Activated naive CD8-positive, alpha-beta T cell treated with anti-CD3 and anti-CD28 coated beads, Interleukin-2, amount 50 U/mL, for 16 hours (primary cell): ENCODE measurements at places on chromosomes 4 and X.

DNA sequence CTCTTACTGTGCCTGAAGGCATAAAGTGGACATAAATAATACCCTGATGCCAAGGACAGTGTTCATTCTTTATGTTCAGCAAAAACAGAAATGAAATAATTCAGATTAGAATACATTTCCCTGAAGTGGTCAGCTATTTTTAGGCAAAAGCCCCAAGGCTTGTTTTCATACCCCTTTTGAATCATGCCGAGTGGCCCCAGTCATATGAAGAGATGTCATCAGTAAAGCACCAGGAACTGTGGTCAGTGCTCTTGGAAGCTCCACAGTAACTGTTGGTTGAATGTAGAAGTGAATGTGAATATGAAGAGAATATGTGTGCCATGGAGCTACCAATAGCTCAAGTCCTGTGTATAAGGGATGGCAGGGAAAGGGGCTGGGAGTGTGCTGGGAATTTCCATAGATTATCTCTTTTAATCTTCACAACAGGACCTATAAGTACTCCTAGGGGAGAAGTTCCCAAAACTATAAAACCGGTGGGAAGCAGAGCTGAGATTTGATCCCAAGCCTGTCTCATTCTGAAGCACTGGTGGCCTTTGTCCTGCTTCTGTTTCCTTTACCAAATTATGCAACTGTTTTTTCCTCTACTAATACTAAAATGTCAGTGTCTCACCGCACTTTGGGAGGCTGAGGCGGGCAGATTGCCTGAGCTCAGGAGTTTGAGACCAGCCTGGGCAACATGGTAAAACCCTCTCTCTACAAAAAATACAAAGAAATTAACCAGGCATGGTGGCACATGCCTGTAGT, 52.6 kb downstream of the FNIP2 start:
- DNase-seq = no peak

- DNase-seq = no peak
Observed at GRCh38 chr4:134313591-134313990, 112.0 kb upstream of the PABPC4L start.

GRCh38 chr4:180058691-180059215, 2184.4 kb upstream of the TENM3 start:
- DNase-seq = no peak

DNA sequence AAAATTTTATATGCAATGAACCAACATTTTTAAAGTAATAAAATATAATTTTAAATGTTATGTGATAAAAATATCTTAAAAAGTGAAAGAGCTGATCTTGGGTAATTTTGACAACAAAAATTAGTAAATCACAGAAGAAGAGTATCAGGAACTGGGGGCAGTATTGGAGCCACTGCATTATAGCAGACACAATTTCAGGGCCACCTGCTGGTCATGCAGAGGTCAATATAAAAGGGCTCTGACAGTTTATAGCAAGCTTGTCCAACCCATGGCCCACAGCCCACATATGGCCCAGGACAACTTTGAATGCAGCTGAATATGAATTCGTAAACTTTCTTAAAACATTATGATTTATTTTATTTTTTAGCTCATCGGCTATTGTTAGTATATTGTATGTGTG, 13.0 kb upstream of the LEF1 start:
- no peak for DNase-seq

GRCh38 chr4:14400307-14400706, 602.0 kb upstream of the CPEB2 start:
- no peak for DNase-seq

DNA sequence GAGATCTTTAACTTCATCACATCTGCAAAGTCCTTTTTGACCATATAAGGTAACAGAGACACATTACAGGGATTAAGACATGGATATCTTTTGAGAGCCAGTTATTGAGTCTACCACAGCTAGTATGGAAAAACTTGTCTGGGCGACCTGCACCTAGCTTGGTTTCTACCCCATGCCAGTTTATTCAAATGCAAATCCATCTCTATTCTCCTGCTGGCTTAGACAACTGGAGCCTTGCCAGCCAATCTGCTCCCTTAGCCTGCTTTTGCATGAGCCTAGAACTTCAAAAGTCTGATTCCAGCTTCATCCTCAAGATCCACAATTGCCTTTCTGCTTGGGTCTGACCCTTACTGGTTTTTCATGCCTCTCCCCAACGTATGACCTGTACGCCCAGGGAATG, 212.0 kb upstream of the AFF2 start:
- DNase-seq = no peak

DNA sequence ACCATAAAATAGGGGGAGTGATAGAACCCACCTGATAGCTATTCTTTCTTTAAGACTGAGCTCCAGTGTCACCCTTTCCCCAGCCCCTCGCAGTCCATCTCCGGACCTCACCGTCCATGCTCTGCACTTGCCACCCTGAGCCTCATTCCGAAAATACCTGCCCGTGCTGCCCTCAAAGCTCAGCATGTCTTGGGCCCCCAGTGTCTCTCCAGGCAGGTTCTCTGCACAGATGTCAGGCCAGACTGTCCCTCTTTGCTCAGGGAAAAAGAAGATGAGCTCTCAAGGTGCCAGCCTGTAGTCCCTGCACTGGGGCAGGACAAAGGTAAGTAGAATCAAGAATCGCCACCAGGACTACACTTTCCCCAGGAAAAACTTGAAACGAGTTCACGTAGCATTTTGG, 9.8 kb upstream of the WFS1 start:
- DNase-seq = no peak

GRCh38 chr4:145805490-145805889, 125.5 kb downstream of the C4orf51 start:
- no peak for DNase-seq

DNA sequence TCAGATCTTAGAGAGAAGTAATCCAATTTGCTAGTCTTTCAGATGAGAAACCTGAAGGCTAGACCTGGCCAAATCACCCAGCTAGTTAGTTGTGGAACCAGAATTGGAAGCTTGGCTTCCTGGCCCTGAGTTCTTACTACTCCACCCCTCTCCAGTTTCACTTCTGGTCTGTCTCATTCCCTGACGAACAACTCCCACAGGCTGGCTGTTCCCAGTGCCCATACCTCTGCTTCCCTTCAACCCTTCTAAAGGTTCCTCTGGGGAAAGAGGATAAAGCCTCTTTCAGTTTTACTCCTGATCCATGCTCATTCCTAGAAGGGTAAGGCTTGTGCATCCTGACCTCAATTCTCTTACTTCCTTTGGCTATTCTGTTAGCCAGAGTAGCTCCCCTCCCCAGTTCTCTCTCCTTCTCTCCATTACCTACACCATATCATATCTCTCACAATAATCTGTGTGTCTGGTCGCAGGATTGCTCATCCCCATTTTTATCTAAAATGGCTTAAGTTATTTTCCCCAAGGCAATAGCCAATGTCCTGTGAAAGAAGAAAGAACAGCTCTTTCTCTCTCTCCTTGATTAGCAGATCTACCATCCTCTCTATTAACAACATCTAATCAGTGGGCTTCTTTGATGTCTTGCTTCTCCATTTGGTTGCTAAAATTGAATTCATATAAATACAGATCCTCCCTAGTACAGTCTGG, 155.0 kb upstream of the MAOA start:
- no peak for DNase-seq

- no peak for DNase-seq
Observed at GRCh38 chr4:185470501-185471195, 885 bp downstream of the CCDC110 start.

DNA sequence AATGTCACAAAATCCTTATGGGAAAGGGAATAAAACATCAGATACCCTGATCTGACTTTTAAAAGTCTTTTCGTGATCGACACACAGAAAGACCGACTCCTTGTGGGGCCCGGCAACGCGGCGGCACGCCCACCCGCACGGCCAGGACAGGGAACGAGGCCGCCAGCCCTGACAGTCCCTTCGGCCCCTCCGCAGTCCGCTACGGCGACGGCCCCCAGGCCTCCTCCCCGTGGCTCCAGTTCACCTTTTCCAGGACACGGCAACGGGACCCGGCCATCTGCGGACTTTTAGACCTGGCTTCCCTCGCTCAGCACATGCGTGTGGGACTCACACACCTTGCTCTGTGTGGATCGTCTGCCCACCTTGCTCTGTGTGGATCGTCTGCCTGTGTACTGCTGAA, 33.6 kb upstream of the GTPBP6 start:
- no peak for DNase-seq

DNA sequence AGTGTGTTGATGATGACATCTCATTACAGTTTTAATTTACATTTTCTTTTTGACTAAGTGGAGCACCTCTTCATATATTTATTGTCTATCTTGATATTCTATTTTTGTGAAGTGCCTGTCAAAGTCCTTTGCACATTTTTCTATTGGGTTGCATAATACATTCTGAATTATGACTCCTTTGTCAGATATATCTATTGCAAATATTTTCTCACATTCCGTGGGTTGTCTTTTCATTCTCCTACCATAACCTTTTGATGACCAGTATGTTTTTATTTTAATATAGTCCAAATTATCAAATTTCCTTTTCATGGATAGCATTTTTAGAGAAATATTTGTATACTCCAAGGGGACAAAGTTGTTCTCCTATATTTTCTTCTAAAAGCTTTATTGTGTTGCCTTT, 126.4 kb downstream of the PJA1 start:
- DNase-seq = no peak

DNA sequence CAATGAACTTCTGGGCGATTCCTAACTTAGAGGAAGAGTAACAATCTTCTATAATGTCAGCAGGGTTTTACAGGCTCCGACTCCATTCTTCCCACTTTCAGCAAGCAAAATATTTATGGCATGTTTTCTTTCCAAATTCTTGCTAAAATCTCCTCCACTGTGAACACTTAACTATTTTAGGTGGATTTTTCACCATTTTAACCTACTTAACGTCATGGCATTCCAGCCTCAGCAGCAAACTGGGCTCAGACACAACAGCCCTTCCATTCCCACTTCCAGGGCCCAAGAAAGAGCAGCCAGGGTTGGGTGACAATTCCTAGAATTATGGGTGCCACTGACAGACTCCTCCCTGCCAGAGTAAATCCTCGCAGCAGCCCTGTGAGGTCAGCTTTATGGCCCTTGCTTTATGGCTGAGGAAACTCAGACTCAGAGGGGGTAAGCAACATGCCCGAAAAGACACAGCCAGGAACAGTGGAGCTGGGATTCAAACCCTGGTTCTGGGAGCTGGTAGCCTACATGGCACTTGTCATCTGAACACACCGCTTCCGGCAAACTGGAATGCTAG, 112.8 kb upstream of the MAP3K15 start:
- no peak for DNase-seq

GRCh38 chr4:179595671-179596410, 2153.6 kb upstream of the AGA start:
- DNase-seq = no peak
